Left kidney (tissue), 8 donors: ENCODE measurements at places on chromosomes 12 and 14. TPM values are rescaled to one million over a fixed set of nuclear protein-coding genes. Genes with fewer than 3 reads are reported as not detected.
A peak's percentile ranks its signal among the peaks of the same experiment; 100 is the strongest.

DNA sequence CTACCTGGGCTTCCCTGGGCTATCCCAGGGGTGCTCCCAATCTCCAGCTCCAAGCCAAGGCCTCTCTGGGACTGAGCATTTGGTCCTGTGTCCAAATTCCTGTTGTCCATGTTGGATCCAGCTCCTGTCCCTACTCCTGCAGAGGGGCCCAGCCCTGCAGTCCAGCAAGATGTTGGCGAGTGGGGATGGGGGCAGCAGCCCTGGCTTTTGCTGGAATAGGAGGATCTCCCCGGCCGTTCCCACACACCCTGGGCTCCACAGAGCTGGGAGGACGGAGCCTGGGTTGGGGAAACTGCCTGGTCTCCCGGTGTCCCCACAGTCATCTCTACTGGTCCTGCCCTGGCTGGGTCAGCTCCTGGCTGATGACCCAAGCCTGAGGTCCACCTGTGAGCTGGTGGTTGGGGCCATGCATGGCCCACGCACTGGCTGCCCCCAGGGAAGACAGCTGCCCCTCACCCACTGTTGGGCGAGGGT, 219.6 kb upstream of the C14orf180 start:
- DNase-seq: no peak

- DNase-seq: no peak
These were observed 1.9 kb downstream of the FAM222A start for GRCh38 chr12:109715310-109716091.

GRCh38 chr12:7383157-7383556, 60.8 kb downstream of the CD163L1 start:
- no peak for DNase-seq

DNA sequence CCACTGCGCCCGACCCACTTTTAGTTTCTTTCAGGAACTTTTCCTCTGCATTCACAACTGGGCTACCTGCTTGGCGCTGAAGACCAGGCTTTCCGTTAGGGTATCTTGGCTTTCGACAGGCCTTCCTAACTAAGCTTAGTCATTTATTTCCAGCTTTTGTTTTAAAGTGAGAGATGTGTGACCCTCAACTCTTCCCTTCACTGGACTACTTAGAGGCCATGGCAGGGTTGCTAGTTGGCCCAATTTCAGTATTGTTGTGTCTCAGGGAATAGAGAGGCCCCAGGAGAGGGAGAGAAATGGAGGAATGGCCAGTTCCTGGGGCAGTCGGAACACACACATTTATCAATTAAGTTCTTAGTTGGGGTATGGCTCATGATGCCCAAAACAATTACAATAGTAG, 10.4 kb downstream of the MTA1 start:
- no peak for DNase-seq

- DNase-seq: no peak
These were observed 24.8 kb downstream of the LRRIQ1 start for GRCh38 chr12:85060916-85061315.

- DNase-seq: peak; percentile 46
These were observed 1.8 kb downstream of the DCN start for GRCh38 chr12:91180582-91181395.

DNA sequence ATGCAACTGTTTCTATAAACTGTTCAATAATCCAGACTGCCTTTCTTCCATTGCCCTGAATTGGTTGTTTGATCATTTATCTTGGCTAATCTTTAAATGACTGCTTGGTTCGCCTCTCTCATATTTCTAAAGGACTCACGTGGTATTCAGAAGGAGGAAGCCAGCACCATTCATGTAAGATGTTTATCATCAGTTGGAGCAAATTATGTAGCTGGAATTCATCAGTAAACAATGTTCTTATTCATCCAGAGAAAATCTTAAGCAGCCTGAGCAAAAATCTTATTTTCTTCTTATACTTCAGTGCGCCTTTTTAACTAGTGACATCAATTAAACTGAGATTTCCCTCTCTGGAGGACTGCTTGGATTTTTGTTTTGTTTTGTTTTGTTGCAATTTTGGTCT, 538.7 kb upstream of the TMEM132C start:
- no peak for DNase-seq

- DNase-seq: no peak
These were observed 19.2 kb downstream of the IL26 start for GRCh38 chr12:68206446-68206845.

DNA sequence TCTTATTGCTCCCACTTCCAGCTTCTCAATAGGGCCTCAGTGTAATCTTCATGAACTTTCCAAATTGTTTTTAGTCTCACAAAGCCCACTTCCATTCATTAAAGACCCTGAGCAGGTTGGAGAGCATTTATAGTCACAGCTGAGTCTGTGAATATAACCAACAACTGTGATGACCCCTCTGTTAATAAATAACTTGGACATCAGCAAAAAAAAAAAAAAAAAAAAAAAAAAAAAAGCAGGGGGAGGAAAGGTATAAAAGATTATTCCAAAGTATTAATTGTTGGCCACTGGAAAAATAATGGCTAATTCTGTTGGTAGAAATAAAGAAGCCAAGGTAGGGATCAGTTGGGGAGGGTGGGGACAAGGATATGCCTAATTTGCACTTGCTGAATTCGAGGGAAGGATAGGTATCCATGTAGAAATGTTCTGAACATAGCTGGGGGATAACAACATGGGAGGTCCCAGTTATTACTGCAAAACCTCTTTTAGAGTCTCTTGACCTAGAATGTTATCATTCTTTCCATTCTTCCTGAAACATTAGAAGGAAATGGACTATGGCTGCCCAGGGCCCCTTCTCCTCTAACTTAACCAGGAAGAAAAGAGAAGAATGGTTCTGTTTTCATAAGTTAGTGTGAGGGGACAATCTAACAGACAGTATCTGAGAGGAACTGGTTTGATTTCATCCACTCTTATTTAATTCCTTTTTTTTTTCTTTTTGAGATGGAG, 56.5 kb downstream of the SAMD4A start:
- DNase-seq: no peak

- DNase-seq: no peak
These were observed 11.8 kb downstream of the NUBPL start for GRCh38 chr14:31572955-31573354.

- DNase-seq: no peak
These were observed 27.3 kb upstream of the SPTSSA start for GRCh38 chr14:34489324-34489723.

GRCh38 chr14:105502446-105503295, 11.6 kb downstream of the TEDC1 start:
- DNase-seq: no peak

- DNase-seq: no peak
These were observed 242.2 kb downstream of the SPTSSA start for GRCh38 chr14:34219661-34220377.

- no peak for DNase-seq
These were observed 156.1 kb upstream of the CCND2 start for GRCh38 chr12:4117386-4118016.

- no peak for DNase-seq
These were observed 64.7 kb upstream of the ESRRB start for GRCh38 chr14:76311079-76311758.

DNA sequence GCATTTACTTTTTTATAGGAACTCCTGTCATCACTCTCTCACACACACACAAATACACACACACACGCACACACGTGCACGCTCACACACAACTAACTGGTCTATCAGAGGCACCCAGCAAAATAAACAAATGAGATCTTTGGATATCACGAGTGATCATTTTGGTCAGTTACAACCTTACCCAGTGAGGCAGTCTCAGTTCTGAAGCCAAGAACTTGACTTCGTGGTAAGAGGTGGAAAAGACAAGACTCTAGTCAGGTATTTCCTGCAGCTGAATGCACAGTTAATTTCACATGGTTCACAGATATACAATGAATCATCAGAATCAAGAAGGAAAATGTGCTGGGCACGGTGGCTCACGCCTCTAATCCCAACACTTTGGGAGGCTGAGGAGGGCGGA, 39.4 kb downstream of the ATF7 start:
- DNase-seq: no peak

DNA sequence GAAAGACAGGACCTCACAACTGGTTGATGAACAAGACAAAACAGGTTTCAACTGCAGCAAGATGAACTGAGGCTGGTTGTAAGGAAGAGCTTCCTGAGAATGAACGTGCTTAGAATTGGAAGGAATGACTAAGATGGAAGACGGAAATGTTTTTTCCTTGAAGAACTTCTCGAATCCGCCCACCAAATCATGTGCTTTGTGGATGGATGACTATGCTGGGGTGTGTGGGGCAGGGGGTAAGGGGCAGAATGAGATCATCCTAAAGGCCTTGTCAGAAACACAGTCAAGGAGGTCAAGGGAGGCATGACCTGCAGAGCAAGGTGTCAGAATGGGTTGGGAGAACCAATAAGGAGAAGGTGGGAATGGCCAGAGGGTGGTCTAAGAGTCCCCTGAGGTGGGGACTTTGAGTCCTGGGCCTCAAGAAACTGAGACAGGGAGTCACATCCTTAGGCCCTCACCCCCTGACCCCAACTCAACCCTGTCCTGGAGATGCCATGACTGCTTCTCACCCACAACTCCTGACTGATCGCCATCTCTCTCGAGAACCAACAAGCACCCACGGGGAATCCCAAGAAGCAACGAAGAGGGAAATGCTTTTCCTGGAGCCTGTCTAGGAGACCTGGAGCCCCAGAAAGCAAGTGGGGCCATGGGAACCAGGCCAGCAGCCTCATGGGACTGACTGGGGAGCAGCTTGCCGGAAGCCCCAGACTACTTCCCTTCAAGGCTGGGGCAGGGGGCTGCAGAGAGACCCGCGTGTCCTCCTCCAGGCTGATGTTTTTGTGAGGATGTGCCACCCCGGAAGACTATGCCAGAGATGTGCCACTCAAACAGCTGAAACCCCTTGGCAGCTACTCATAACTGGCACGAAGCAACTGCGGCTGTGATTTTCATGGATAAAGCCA, 84.0 kb downstream of the ACTN1 start:
- no peak for DNase-seq

- DNase-seq: peak; percentile 89
These were observed 15.7 kb upstream of the FIGNL2 start for GRCh38 chr12:51863933-51864832.

GRCh38 chr12:58500399-58500798, 419.9 kb downstream of the LRIG3 start:
- no peak for DNase-seq

- DNase-seq: no peak
These were observed 223.0 kb downstream of the SLC6A15 start for GRCh38 chr12:84689638-84690037.

- DNase-seq: no peak
These were observed 1168.4 kb downstream of the AACS start for GRCh38 chr12:126233625-126234024.

DNA sequence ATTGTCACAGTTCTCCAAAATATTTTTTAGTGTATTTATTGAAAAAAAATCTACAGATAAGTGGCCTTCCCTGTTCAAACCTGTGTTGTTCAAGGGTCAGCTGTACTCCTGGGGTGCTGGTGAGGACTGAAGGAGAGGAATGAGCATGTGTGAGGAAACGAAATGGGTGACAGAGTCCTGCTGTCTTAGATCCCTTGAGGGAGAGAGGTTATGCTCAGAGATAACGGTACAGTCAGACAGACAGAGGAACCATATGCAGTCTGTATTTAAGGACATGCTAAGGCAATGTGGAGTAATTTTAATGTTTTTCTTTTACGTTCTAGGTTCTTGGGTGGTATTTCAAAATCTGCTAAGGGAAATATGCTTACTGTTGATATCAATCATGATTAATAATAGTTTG, 352.9 kb upstream of the RGS6 start:
- DNase-seq: no peak

GRCh38 chr12:60071759-60072191, 475.9 kb downstream of the SLC16A7 start:
- DNase-seq: no peak

GRCh38 chr12:77070800-77071449, 5.6 kb upstream of the E2F7 start:
- no peak for DNase-seq

- no peak for DNase-seq
These were observed 56.2 kb upstream of the NID2 start for GRCh38 chr14:52124791-52125684.

- no peak for DNase-seq
These were observed 19.8 kb upstream of the MAP1LC3B2 start for GRCh38 chr12:116539361-116539771.

DNA sequence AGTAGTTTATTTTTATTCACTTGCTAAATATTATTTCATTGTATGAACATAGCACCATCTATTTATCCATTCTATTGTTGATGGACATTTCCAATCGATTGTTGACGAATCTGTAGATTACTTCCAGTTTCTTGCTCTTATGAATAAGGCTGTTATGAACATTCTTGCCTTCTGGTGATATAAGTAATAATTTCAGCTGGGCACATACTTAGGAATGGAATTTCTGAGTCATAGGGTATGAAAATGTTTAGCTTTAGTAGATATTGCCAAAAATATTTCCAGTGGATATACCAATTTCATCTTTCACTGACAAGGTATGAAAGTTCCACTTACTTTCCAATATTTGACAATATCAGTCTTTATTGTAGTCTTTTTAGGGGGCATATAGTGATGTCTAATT, 468.5 kb downstream of the ETNK1 start:
- DNase-seq: no peak

GRCh38 chr14:96486705-96487104, 15.5 kb upstream of the PAPOLA start:
- DNase-seq: no peak

The CDH24 gene
- 28.7 TPM for polyA plus RNA-seq

The PDZRN4 gene
- 6.6 TPM for polyA plus RNA-seq

The TESPA1 gene
- polyA plus RNA-seq: 0.18 TPM

The ARHGEF25 gene
- polyA plus RNA-seq: 30.5 TPM

The SRRM4 gene
- polyA plus RNA-seq: 0.02 TPM

The LHX5 gene
- not detected for polyA plus RNA-seq

The ADAM21 gene
- polyA plus RNA-seq: 0.93 TPM

The IFNG-AS1 gene
- polyA plus RNA-seq: 0.28 TPM

The OSBPL8 gene
- polyA plus RNA-seq: 79.9 TPM

The SPTB gene
- 15.4 TPM for polyA plus RNA-seq

The ACOT4 gene
- polyA plus RNA-seq: 3.4 TPM

The PTGR2 gene
- polyA plus RNA-seq: 28.5 TPM

The SLC2A14 gene
- polyA plus RNA-seq: 0.67 TPM

The ALG10B gene
- polyA plus RNA-seq: 15.7 TPM

The PTPRR gene
- polyA plus RNA-seq: 0.60 TPM

The PMCH gene
- polyA plus RNA-seq: 0.91 TPM

The INHBC gene
- polyA plus RNA-seq: 0.27 TPM

The C1QL4 gene
- 1.2 TPM for polyA plus RNA-seq

The AGAP2 gene
- 1.2 TPM for polyA plus RNA-seq

The ACSM4 gene
- not detected for polyA plus RNA-seq

The TCL1B gene
- 0.60 TPM for polyA plus RNA-seq

The FAM181A gene
- not detected for polyA plus RNA-seq

The GPRC5D gene
- polyA plus RNA-seq: 1.1 TPM
